Left kidney (tissue), 8 donors: ENCODE measurements at places on chromosomes 4 and X. TPM values are rescaled to one million over a fixed set of nuclear protein-coding genes. Genes with fewer than 3 reads are reported as not detected.
A peak's percentile ranks its signal among the peaks of the same experiment; 100 is the strongest.

DNA sequence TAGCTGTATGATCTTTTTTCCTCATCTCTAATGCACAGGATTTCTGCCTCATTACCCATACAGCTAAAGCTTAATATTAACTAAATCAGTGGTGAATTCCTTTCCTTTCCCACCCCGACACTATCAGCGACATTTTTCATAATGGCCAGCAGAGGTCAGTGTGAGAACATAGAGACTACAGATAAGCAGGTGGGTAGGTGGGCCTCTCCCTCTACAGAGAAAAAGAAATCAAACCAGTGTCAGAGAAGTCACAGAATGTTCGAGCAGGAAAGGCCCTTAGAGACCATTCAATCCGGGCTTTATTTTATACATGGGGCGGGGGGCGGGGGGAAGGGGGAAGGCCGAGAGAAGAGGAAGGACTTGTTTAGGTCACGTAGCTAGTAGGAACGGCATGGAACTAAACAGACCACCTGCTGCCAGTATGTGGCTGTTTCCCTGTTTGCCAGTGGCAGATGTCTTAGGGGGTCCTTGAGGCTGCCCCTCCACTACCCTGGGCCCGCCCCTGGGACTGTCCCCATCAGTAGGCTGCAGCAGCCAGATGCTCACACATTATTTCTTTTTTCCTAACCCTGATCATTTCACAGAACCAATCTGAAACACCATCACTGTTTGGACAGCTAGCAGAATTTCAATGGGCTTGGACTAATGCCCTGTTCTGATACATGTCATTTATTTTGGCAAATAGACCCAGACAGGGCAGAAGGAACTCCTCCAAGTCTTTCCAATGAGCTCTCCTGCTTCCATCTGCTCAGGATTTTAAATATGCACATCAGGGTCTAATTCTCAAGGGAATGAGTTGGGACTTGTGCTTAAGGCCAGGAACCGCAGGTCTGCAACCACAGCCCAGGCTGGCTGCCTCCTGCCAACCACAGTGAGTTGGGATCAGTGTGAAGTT is 133.4 kb downstream of the ATG4A start:
- peak; percentile 70 for DNase-seq

- DNase-seq: no peak
These were observed 573.8 kb upstream of the NDST4 start for GRCh38 chr4:115687052-115687755.

GRCh38 chrX:115897956-115898355 is 272.6 kb upstream of the AGTR2 start:
- no peak for DNase-seq

GRCh38 chr4:86554646-86555045 is 39.5 kb upstream of the PTPN13 start:
- DNase-seq: no peak

DNA sequence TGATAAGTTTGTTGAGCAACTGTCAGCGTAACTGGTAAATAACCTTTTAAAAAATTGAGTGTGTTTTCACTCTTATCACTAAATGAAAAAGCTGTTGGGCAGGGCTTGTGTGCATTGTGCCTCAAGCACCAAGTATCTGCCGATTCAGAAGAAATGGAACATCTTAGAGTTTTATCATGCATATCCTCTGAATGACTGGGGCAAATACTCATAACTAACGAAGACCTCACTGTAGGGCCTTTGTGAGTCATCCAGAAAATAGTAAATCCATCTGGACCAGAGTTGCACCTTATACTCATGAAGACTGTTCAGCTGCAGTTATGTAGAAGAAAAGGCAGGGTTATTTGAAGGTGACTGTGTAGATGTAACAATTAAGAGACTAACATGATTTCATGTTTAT is 222.1 kb downstream of the CAMK2D start:
- DNase-seq: no peak

- DNase-seq: no peak
These were observed 509.9 kb downstream of the GRXCR1 start for GRCh38 chr4:43402393-43402792.

GRCh38 chrX:50905334-50905733 is 5.2 kb upstream of the BMP15 start:
- DNase-seq: no peak

DNA sequence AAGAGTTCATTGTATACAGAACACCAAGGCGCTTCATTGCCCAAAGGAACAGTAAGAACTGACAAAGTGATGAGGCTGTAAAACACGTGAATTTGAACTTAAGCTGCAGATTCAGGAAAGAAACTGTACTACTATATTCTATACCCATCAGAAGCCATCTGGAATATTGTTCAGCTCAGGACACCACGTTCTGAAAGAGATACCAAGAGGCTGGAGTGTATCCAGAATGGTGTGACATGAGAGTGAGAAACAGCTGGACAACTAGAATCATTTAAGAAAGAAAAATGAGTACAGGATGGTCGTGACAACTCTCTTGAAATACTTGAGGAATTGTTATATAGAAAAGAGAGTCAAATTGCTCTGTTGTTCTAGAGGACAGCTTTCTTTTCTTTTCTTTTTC is 94.9 kb downstream of the MGST2 start:
- no peak for DNase-seq

GRCh38 chr4:15400981-15401671 is 26.7 kb upstream of the C1QTNF7 start:
- no peak for DNase-seq

- peak; percentile 79 for DNase-seq
These were observed at the start of gene STAG2 for GRCh38 chrX:123961268-123962005. STAG2 (plus strand) TSS chrX:123961706; CDS start chrX:124022628, 60,922 bp downstream.

GRCh38 chrX:39484159-39485068 is 613.3 kb downstream of the BCOR start:
- no peak for DNase-seq

DNA sequence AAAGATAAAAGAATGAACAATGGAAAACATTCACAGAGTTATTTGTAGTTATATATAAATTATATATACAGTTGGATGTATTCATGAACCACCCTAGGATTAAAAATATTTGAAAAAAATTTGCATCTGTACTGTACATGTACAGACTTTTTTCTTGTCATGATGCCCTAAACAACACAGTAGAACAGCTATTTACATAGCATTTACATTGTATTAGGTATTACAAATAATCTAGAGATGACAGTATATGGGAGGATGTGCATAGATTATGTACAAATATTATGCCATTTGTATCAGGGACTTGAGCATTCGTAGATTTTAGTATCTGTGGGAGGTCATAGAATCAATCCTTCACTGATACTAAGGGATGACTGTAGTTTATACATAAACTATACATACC is 44.8 kb downstream of the GSTCD start:
- DNase-seq: no peak

- no peak for DNase-seq
These were observed 51.2 kb downstream of the TRIML1 start for GRCh38 chr4:188190461-188190860.

DNA sequence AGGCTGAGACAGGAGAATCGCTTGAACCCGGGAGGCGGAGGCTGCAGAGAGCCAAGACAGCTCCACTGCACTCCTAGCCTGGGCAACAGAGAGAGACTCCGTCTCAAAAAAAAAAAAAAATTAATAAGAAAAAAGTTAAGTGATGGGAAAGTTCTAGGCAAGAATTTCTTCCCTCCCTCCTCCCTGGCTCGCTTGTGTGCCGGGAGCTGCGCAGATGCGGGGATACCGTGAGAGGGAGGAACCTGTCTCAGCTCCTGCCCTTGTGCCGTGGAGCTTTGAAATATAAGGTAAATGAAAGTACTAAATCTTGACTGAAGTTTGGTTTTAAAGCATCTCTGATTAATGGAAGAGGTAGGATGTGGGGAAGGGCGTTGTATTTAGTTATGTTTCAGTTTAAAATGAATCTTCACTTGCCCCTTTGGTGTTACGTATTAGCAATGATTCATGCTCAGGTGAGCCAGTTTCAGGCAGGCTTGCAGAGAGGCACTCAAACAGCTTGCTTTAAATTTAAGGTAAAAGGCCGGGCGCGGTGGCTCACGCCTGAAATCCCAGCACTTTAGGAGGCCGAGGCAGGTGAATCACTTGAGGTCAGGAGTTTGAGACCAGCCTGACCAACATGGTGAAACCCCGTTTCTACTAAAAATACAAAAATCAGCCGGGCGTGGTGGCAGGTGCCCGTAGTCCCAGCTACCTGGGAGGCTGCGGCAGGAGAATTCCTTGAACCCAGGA is 1.4 kb upstream of the UFSP2 start:
- no peak for DNase-seq

GRCh38 chr4:56531149-56531770 is 25.7 kb downstream of the ARL9 start:
- no peak for DNase-seq

DNA sequence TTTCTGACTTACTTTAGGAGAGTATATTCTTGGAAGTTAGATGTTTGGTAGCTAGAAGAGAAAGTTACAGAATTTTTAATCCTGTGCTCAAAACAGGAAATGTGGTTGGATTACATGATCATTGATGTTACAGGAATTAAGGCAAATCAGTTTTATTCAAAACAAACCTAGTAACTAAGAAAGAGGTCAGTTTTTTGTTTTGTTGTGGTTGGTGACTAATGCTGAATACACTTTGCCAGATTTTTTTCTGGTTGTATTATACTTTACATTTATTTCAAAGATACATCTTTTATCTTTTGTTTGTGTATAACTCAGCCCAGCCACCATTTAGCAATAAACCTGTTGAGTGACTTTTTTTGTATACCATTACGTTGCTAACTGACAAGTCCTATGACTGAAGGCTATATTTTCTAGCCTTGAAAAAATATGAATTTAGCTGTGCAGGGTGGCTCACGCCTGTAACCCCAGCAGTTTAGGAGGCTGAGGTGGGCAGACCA is 116.7 kb downstream of the KLHL8 start:
- DNase-seq: no peak

MAGEC1 gene
- polyA plus RNA-seq: not detected

SGMS2 gene
- polyA plus RNA-seq: 14.4 TPM

PPBP gene
- 14.8 TPM for polyA plus RNA-seq

CXCL8 gene
- polyA plus RNA-seq: 0.63 TPM

DEFB131A gene
- polyA plus RNA-seq: not detected

ENOX2 gene
- 19.4 TPM for polyA plus RNA-seq

ARHGEF6 gene
- polyA plus RNA-seq: 13.8 TPM

ZGRF1 gene
- 30.3 TPM for polyA plus RNA-seq

FHDC1 gene
- 4.6 TPM for polyA plus RNA-seq

NXF2B gene
- polyA plus RNA-seq: 1.8 TPM

RTL3 gene
- not detected for polyA plus RNA-seq
